ENCODE measurements at places on chromosomes 6 and 20. TPM values are rescaled to one million over a fixed set of nuclear protein-coding genes. Genes with fewer than 3 reads are reported as not detected.
A peak's percentile ranks its signal among the peaks of the same experiment; 100 is the strongest.

DNA sequence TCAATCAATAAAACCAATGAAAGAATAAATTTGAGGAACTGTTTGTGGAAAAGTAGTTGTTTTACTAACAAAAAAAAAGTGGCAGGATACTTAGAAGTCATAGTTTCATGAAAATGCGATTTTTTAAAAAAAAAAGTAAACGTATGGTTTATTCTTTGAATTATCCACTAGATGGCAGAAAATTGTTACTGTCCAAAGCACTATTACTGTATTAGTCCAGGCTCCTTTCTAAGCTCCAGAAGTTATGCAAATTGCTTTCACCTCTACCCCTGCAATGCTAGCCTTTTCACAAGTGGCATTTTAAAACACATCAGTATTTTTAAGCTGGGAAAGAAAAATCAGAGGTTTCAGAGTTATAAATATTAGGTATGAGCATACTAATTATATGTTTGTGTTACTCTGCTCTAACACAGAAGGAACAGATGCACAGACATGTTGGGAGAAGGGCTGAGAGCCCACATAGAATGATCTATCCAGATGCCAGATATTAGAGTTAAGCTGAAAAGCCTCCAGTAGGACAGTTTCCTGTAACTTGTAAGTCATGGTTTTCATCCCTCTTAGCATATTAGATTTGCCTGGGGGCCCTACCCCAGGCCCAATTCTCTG, 63.9 kb downstream of the FHL5 start:
- DNase-seq: peak; percentile 36

GRCh38 chr6:56555438-56555872, 87.2 kb downstream of the DST start:
- DNase-seq: no peak

DNA sequence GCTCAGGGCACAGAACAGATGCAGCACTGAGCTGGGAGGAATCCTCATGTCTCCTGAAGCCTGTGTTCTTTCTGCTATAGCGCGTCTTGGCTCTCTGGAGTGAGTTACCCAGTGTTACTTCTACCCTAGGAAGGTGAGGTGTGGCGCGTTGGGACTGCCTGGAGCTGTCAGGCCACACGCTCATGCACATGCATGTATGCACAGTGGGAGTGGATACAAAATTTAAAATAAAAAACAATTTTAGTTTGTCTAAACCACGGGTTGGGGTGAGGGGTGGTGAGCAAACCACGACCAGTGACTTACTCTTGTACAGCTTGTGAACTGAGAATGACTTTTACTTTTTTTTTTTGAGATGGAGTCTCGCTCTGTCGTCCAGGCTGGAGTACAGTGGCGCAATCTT, 298.6 kb upstream of the SUPT3H start:
- DNase-seq: no peak

The CST11 gene
- total RNA-seq: not detected

The PNPLA1 gene
- not detected for total RNA-seq

DNA sequence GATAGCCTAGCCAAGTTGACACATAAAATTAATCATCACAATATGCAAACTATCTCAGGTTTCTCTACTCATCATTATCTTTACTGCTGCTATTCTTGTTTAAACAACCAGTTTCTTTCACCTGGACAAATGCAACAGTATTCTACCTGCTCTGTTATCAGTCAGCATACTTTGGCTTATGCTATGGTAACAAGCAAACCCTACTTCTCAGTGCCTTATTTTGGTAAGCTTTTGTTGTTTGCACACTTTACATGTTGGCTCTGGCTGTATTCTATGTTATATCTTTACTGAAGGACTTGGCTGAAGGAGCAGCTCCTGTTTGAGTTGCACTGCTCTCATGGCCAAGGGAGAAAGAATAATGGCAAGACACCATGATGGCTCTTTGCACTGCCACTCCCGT, 463.1 kb downstream of the EPM2A start:
- no peak for DNase-seq

The UST gene
- 0.28 TPM for total RNA-seq

Measured in dermis blood vessel endothelial cell (primary cell).